ENCODE measurements at places on chromosomes 1 and 21.

GRCh38 chr1:219782311-219782710 lies 146.0 kb downstream of the SLC30A10 start:
- DNase-seq, result no peak

DNA sequence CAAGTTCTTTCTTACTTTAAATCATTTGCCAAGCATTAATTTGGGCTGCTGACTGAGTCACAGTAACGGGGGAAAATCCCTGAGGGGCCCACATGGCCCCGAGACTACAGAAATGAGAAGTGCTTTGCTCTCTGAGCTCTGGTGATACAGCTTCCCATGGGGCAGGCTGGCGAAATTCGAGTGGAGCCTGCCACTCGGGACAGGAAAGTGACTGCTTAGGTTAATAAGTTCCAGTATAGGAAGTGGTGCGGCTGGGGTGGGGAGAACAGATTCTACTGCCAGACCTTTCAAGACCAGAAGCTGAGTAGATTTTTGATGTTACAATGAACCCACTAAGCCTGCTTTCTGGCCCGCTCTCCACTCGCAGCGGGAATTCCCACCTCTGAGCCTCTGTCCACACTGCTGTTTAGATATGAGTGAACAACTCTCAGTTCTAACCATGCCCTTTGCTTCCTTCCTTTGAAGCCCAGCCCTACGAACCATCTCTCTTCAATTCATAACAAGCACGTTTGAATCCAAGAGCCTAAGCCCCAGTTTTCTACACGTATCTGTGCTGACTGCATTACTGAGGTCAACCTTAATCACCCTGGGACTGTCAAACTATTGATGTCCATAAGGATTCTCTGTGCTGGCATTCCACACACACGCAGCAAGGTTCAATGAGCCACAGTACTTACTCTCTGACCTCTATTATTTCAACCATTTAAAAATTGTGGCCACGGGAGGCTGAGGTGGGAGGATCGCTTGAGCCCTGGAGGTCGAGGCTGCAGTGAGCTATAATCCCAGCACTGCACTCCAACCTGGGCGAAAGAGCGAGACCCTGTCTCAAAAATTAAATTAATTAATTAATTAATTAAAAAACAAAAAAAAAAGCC lies 9.6 kb downstream of the ZBTB17 start:
- DNase-seq, result peak; percentile 81

GRCh38 chr21:27557356-27557755 lies 590.5 kb upstream of the ADAMTS5 start:
- no peak for DNase-seq

DNA sequence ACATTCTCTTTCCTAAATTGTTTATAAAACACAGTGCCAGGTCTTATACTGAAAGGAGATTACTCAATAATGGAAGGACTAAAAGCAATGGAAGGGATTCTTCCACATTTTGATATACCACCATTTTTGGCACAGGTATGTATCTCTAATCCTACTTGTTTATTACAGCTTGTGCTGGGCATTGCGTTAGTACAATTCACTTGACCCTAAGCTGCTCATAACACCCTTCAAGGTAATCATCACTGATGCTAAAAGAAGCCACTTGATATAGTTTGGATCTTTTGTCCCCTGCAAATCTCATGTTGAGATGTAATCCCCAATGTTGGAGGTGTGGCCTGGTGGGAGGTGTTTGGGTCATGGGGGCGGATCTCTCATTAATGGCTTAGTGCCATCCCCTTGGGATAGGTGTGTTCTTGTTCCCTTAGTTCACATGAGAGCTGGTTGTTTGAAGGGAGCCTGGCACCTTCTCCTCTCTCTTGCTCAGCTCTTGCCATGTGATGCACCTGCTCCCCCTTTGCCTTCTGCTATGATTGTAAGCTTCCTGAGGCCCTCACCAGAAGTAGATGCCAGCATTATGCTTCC lies 71.1 kb downstream of the NIBAN1 start:
- no peak for DNase-seq

GRCh38 chr21:21034036-21034435 lies 35.8 kb downstream of the NCAM2 start:
- no peak for DNase-seq

All from stimulated activated naive CD8-positive, alpha-beta T cell treated with anti-CD3 and anti-CD28 coated beads, Interleukin-15, Interleukin-2, amounts not matched to agents 100 U/mL and 50 U/mL, for 24 hours (primary cell).